ENCODE measurements at places on chromosomes 11 and 22. TPM values are rescaled to one million over a fixed set of nuclear protein-coding genes. Genes with fewer than 3 reads are reported as not detected.

Gene MYOD1
- not detected for total RNA-seq

Gene INSC
- 5.8 TPM for total RNA-seq

Gene TTC28
- total RNA-seq = not detected

- no peaks in the 10 kb centered on the region for H3K36me3 ChIP-seq
- H3K4me3 ChIP-seq = peak overlapping the region; percentile 55
- H3K27me3 ChIP-seq = no peaks in the 10 kb centered on the region
- H3K4me1 ChIP-seq = no peaks in the 10 kb centered on the region
Measured at GRCh38 chr22:37267661-37268413, 14.5 kb upstream of the CYTH4 start.

- no peak for DNase-seq
- no peaks in the 10 kb centered on the region for H3K4me1 ChIP-seq
- no peaks in the 10 kb centered on the region for H3K36me3 ChIP-seq
- H3K27ac ChIP-seq = no peak overlapping the region
- H3K27me3 ChIP-seq = peaks cover 17% of the 10 kb centered on the region
Measured at GRCh38 chr11:4936745-4937144, 10.7 kb downstream of the OR51A4 start.

DNA sequence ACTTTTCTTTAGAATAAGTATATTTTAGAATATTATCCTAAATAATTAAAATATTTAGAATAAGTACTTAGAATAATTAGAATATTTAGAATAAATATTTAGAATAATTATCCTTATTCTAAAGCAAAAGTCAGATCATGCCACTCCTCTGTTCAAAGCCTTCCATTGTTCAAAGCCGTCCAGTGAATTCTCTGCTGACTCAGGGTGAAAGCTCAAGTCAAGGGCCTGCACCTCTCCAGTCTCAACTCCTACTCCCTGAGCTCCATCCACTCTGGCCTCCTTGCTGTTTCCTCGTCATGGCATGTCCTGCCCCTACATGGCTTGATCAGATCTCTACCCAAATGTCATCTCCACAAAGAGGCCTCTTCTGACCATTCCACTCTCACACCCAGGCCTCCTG lies 30.0 kb downstream of the PLEKHA7 start:
- H3K36me3 ChIP-seq = no peaks in the 10 kb centered on the region
- DNase-seq = no peak
- H3K4me1 ChIP-seq = no peaks in the 10 kb centered on the region
- no peak overlapping the region for H3K27ac ChIP-seq

- peak overlapping the region; percentile 88 for H3K4me3 ChIP-seq
- H3K4me1 ChIP-seq = peaks cover 25% of the 10 kb centered on the region
- H3K27me3 ChIP-seq = no peaks in the 10 kb centered on the region
- no peaks in the 10 kb centered on the region for H3K36me3 ChIP-seq
- peak overlapping the region; percentile 28 for H3K27ac ChIP-seq
Measured at GRCh38 chr22:33920927-33921524, 750 bp upstream of the LARGE1 start.

- peaks cover 13% of the 10 kb centered on the region for H3K4me1 ChIP-seq
- H3K36me3 ChIP-seq = peaks cover 10% of the 10 kb centered on the region
- DNase-seq = peak; percentile 81
- no peaks in the 10 kb centered on the region for H3K27me3 ChIP-seq
Measured at GRCh38 chr11:44095506-44096359, at the start of gene EXT2. EXT2 (plus strand) TSS chr11:44095678; CDS start chr11:44107713, 12,035 bp downstream.
